ENCODE measurements at places on chromosomes 4 and X.
A peak's percentile ranks its signal among the peaks of the same experiment; 100 is the strongest.

- DNase-seq = peak; percentile 35
Observed at GRCh38 chr4:11232015-11232414, 196.7 kb downstream of the HS3ST1 start.

DNA sequence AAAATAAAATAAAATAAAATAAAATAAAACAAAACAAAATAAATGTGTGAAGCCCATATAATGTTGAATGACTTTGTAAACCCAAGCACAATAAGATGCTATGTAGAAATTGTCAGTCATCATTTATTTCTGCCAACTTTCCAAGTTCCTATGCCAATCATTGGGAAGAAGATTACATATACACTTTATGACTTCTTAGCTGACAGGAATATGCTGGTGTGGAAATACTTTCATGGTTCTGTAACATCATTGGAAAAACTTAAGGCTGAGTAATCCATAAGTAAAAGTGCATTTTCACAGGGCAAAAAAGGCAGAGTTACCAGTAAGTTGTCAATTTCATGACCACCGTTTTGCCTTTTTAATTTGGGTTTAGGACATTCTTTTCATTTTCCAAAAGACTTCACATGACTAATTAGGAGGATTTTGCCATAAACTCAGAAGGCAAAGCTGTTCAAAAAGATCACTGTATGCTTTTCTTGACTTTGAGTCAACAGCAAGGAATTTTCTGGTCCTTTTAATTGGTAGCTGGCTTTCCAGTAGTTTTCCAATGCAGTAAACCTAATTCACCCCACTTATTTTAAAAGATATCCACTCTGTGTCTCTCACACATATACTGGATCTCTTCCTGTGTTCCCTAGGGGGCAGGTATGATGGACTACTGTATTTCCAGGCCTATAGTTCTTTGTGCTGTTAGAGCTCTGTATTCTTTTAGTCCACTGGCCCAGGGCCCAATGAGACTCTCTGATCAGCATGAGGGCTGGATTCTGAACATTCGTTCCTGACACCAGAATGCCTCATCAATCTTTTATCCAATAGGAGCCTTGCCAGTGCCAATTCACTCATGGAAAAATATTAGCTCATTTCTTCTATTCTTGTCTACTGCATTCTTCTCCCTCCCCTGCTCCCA is 26.2 kb upstream of the SCRG1 start:
- DNase-seq = peak; percentile 79

- no peak for DNase-seq
Observed at GRCh38 chr4:1402516-1403091, 3.6 kb downstream of the NKX1-1 start.

GRCh38 chrX:80550722-80551121 is 130.5 kb downstream of the TENT5D start:
- DNase-seq = no peak

DNA sequence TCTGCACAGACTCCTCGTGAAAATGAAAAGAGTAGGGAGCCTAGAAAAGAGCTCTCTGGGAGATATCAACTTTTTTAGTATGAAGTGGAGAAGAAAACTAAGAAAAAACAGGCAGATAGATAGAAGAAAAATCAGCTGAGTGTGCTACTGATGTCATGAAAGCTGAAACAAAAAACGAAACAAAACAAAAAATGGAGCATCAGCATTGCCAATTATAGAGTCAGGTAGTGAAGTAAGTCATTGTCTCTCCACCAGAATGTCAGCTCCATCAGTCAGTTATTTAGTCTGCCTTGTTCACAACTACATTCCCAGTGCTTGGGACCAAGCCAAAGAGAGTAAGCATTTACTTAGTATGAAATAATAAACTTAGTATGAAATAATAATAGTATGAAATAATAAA is 595.1 kb downstream of the STPG2 start:
- no peak for DNase-seq

DNA sequence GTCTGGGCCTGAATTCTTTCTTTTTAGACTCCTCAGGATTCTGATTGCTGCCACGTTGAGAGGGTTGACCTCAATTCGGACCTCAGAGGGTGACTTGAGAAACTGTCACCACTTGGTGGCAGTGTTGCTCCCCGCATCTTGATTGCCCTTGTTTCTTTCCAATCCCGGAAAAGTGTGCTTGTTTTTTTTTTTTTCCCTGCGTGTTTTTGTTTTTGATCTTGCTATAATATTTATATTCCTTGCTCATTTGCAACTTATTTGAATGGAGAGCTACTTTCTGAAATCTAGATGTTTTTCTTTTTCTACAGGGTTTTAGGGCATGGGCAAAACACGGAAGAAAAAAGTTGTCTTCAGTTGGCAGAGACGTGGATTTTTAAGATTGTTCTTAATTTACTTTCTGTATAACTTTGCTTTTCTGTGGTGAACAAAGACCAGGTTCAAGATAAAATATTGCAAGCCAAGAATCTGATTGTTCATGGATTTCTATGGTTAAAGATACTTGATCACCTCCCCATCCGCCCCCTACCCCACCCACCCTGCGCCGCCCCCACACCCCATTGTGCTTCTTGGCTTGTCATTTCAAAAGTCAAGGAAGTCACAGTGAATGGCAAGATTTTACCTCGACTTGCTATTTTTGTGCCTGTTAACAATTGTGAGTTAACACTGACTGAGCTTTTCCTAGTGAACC is 102.0 kb downstream of the PTTG2 start:
- peak; percentile 79 for DNase-seq

- no peak for DNase-seq
Observed at GRCh38 chr4:161931089-161931488, 232.7 kb downstream of the FSTL5 start.

GRCh38 chr4:85452058-85452731 is 22.8 kb upstream of the ARHGAP24 start:
- no peak for DNase-seq

GRCh38 chr4:84750260-84750959 is 167.5 kb downstream of the CDS1 start:
- DNase-seq = peak; percentile 63

DNA sequence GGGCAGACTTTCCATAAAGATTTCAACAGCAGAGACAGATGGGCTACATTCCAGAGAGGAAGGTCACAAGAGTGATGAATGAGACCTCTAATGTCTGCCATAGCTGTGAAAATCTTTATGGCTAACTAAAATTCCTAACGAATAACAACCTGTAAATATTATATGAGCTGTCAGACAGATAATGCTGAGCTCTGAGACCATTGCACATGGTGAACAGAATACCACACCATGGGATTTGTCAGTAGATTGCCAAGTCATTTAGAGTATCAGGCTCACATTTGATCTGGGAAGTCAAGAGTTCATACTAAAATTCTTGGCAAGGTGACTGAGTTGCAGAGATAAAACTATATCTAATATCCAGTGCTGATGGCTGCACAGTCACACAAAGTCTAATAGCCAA is 259.2 kb upstream of the FTHL17 start:
- no peak for DNase-seq

DNA sequence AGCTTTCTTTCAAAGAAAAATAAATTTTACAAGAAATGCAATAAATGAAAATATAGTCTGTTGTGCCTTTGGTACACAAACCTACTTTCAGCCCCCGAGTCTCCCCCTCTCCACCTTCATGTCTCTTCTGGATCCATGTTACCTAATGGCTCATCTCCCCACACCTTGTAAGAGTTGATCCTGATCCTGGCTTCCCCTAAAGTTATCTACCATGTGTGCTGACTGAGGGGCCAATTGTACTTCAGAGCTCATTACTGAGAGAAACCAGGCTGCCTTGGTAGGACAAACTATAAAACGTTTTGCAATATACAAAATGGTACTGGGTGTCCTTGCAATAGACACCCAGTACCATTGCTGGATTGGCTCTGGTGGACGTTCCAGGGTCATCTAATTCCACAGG is 11.8 kb downstream of the PALLD start:
- DNase-seq = no peak

DNA sequence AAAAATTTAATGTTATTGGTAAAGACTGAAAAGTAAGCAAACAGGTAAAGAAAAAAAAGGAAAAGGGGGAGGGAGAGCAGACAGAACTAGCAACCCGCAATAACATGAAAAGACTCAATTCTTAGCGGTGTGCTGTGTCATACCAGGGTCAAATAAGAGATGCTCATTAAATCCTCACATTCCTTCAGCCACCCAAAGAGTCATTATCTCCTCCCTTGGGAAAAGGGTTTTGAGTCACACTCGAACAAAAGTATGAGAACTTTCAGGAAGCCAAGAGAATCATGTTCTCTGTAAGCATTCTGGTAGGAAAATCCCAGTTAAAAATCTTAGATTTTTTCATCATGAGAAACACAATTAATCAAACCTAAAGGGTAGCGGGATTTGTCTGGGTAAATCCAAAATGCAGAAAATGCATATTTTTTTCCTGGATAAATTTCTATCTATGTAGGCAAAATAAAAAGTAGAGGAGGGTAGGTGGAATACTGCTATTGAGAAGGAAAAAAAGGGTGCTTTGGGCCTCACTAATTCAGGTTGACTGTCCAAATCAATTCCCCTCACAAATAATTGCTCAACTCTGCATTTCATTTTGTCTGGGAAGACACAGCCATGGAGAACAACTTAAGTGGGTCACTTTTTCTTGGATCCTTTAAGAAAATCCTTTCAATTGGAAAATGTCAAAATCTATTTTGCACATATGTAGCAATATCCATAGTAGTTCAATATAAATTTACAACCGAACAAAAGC is 23.2 kb downstream of the TNIP3 start:
- DNase-seq = peak; percentile 76

DNA sequence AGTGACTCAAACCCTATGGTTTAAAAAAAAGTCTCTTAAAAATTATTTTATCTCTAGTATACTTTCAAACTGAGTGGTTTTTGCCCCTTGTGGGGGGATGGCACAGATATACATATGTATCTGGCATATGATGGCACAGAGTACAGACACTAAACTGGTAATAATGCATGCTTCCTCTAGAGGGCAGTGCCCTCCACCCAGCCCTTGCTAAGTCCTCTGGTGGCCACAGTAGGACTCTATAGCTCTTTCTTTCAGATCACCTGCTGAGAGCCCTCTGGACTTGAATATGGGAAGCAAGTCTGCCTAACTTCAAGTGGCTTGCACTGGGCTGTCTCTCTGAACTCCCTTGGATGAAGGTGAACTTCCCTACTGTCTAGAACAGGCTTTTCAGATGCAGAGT is 66.3 kb downstream of the TSPAN7 start:
- DNase-seq = peak; percentile 4

GRCh38 chr4:44544158-44544557 is 95.5 kb upstream of the KCTD8 start:
- no peak for DNase-seq

DNA sequence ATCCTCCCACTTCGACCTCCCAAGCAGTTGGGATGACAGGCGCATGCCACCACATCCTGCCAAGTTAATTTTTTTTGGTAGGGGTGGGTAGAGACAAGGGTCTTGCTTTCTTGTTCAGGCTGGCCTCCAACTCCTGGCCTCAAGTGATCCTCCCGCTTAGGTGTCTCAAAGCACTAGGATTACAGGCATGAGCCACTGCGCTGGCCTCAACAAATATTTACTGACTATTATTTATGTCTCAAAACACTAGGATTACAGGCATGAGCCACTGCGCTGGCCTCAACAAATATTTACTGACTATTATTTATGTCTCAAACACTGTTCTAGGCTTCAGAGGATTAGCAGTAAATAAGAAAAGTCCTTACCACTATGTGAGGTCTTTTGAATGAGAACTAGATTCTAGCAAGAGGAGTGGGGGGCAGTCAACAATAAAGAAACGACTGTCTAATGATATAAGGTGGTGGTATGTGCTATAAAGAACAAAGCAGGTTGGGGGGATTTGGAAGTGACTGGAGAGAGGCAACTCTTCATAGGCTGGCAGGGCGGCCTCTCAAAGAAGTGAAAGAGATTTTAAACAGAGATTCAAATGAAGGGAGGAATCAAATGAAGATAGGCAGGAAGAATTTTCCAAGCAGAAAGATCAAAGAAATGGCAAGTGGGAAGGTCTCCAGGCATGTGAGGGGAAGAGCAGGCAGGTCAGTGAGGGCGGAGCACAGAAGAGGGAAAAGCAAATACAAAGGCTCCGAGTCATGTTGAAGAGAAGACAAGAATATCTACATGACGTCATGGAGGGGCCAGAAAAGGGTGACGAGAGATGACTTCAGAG is 12.7 kb upstream of the ACSL1 start:
- no peak for DNase-seq

- DNase-seq = no peak
Observed at GRCh38 chr4:138236037-138236436, 6.1 kb downstream of the SLC7A11 start.

DNA sequence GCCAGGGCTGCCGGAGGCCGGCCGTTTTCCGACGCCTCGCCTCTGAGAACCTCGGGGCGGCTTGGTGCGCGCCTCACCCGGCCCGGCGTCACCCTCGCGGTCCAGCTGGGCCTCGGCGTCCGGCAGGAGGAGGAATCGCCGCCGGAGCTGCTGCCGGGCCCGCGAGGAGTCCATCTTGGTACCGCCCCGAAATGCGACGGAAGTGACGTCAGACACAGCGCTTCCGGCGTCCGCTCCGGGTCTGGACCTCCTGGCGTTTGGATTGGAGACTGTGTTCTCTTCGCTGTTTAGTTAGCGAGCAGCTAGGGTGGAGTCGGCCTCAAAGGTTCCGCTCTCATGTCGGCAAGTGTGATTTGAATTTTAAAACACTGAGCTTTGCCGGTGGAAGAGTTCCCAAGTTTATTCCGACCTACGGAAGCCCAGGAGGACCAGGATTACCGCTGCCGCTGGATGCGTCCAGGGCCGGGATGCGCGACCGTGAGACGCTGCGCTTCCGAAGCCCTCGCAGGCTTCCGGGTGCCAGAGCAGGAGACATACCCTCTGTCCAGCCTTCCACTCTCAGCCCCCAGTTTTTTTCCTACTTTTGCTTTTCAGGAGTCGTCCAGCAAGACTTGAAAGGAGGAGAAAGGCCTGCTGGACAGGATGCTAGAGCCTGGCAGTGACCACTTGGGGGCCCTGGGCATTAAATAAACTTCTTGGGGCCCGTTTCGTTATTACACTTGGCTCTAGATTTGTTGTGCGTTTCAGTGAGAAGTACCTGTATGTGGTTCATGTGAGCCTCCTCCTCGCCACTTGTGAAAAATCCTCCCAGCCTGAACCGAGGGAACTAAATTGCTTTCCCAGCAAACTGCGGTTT is at the start of gene TMEM128:
TSS of gene TMEM128 (minus strand) at position 195 of the 856 bp plus-strand sequence. CDS start at position 174, 21 bp downstream.
- DNase-seq = peak; percentile 95

DNA sequence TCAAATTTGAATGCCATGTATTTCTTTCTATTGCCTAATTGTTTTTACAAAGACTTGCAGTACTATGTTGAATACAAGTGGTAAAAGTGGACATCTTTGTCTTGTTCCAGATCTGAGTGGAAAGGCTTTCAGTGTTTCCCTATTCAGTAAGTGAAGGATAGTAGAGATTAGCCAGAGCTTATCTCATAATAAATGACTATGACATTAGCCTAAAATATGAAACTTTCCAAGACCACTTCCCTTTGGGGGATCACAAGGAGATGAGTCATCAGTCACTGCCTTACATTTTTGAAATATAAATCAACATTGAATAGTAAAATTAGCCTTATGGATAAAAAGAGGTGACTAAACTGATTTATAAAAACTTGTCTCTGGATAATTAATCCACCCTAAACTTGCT is 554.1 kb upstream of the MAGEB2 start:
- peak; percentile 24 for DNase-seq

DNA sequence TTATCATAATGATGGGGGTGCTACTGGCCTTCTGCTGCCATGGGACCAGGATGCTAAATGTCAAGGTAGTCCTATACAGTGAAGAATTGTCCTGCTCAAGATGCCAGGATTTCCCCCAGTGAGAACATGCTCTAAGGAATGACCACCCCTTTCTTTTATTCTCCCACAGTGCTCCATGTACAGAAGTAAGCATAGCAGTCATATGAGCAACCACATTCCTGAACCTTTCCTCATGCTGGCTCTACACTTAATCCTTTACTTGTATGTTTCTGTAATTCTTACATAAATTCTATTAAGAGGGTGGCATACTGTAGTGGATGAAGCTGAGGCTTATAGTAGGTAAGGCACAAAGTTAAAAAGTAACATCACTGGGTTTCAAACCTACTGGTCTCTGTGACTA is 20.2 kb downstream of the CYP2U1 start:
- DNase-seq = peak; percentile 69

Measured in astrocyte of the spinal cord (primary cell).